ENCODE measurements at places on chromosomes 2 and 18. TPM values are rescaled to one million over a fixed set of nuclear protein-coding genes. Genes with fewer than 3 reads are reported as not detected.

TUBA4B gene
- total RNA-seq, result not detected

ECEL1 gene
- 1.5 TPM for total RNA-seq

SCN7A gene
- 0.98 TPM for total RNA-seq

AGXT gene
- total RNA-seq, result not detected

ZEB2 gene
- total RNA-seq, result 283 TPM

IGFBP5 gene
- 34.9 TPM for total RNA-seq

CXCR1 gene
- total RNA-seq, result not detected

MYO5B gene
- total RNA-seq, result 12.0 TPM

TFPI gene
- total RNA-seq, result 19.7 TPM

CD28 gene
- total RNA-seq, result 0.25 TPM

HRH4 gene
- total RNA-seq, result not detected

ZNF804A gene
- 18.4 TPM for total RNA-seq

IL1F10 gene
- not detected for total RNA-seq

CRYBA2 gene
- not detected for total RNA-seq

MEP1B gene
- under 0.01 TPM for total RNA-seq

SOWAHC gene
- total RNA-seq, result 30.2 TPM

NIF3L1 gene
- 22.9 TPM for total RNA-seq

PPP1R1C gene
- 0.49 TPM for total RNA-seq

PTH2R gene
- total RNA-seq, result 2.0 TPM

GPR55 gene
- total RNA-seq, result not detected

ZNF514 gene
- total RNA-seq, result 24.1 TPM

CYBRD1 gene
- 8.9 TPM for total RNA-seq

E2F6 gene
- 8.9 TPM for total RNA-seq

REG3G gene
- total RNA-seq, result not detected

TTR gene
- total RNA-seq, result 0.25 TPM

PRKCE gene
- 51.1 TPM for total RNA-seq

COL3A1 gene
- 105 TPM for total RNA-seq

ALPP gene
- total RNA-seq, result not detected

KLHL29 gene
- 15.5 TPM for total RNA-seq

GPC1 gene
- total RNA-seq, result 37.4 TPM

RANBP2 gene
- total RNA-seq, result 74.0 TPM

PTPRN gene
- 32.7 TPM for total RNA-seq

SPAG16 gene
- 79.9 TPM for total RNA-seq

UGT1A4 gene
- total RNA-seq, result not detected

CREB1 gene
- 77.0 TPM for total RNA-seq

CROCC2 gene
- total RNA-seq, result not detected
